MCF 10A (cell line): ENCODE measurements at places on chromosomes 6 and 20. TPM values are rescaled to one million over a fixed set of nuclear protein-coding genes. Genes with fewer than 3 reads are reported as not detected.

OLIG3 gene
- not detected in 2 replicates for total RNA-seq

DYNLRB1 gene
- total RNA-seq: 127 and 145 TPM in 2 replicates

CGA gene
- total RNA-seq: not detected in 2 replicates

CDSN gene
- total RNA-seq: 0.16 TPM in 1 of 2 replicates, not detected in the other

FLRT3 gene
- total RNA-seq: 13.3 and 15.7 TPM in 2 replicates
